Stimulated activated CD4-positive, alpha-beta T cell treated with anti-CD3 and anti-CD28 coated beads, TNF-alpha, amount 100 ng/mL, for 48 hours (primary cell): ENCODE measurements at places on chromosomes 5 and 9.

DNA sequence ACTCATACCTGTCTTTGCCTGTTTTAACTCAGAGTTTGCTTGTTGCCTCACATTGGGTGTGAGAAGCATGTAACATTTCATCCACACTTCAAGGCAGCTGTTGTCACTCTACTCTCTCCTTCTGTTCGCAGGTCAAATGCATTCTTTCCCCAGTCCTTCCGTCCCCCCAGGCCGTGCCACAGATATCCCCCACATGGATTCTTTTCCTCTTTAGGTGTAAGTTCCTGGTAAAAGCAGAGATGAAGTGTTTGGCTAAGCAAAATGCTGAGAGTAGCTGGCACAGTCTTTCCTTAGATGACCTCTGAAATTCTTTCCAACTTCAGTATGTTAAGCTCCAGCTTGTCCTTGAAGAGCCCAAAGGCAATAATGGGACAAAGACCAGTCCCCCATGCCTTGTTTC is 328.2 kb downstream of the SLIT3 start:
- DNase-seq: no peak

- no peak for DNase-seq
These were observed 538.9 kb downstream of the BNC2 start for GRCh38 chr9:16331527-16331926.

DNA sequence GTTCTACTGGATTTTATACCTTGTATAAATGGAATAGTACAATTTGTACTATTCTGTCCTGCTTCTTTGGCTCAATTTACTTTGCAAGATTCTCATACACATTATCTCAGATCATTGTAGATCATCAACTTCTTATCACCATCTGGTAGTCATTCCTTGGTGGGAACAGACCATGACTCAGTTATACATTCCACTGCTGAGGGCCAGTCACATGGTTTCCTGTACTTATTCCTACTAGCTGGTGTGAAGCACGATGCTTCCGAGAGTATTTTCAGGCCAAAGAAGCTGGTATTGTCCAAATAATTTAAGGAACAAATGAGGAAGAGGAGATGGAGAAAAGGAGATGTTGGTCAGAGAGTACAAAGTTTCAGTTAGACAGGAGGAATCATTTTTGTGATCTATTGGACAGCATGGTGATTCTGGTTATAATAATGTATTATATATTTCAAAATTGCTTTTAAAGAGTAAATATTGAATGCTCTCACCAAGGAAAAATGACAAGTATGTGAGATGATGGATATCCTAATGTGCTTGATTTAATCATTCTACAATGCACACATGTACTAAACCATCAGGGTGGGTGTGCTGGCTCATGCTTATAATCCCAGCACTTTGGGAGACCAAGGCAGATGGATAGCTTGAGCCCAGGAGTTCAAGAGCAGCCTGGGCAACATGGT is 124.1 kb downstream of the SYK start:
- no peak for DNase-seq

DNA sequence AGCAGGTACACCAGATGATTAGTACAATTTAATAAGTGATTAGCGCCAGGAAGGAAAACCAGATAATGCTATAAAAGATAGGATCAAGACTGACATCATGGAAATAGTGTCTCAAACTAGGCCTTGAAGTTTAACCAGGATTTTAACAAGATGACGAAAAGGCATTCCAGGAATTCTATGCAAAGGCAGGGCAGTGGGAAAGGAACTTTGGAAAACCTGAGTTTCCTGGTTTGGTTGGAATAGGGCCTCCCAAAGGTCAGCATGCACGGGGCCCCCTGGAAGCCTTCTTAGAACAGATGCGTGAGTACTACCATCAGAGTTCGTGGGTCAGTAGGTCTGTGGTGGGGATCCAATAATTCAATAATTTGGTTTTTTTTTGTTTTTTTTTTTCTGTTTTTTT is 935.2 kb upstream of the DMAC1 start:
- no peak for DNase-seq

GRCh38 chr9:125534971-125535701 is 171.9 kb downstream of the MAPKAP1 start:
- no peak for DNase-seq

DNA sequence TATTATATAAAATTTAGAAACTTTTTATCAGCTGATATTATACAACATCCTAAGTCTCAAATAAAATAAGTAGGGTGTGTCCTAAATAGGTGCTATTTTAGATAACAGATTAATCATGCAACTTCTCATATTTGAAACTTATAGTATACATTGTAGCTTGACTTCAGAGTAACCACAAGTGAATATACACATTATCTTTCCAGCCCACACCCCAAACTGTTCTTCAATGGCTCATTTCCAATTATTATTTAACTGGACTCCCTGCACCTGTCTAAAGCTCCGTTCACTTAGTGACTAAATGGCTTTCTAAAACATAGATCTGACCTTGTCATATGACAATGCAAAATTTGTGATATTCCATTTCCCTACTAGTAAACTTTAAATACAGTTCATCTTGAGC is 490.9 kb upstream of the RGMB start:
- no peak for DNase-seq

GRCh38 chr5:88839238-88839637 is 43.7 kb downstream of the MEF2C start:
- no peak for DNase-seq

GRCh38 chr5:116378777-116379121 is 195.9 kb downstream of the SEMA6A start:
- DNase-seq: no peak

- DNase-seq: no peak
These were observed 45.9 kb downstream of the PDE8B start for GRCh38 chr5:77256406-77256805.

GRCh38 chr9:33142535-33142934 is 24.6 kb downstream of the B4GALT1 start:
- DNase-seq: no peak

DNA sequence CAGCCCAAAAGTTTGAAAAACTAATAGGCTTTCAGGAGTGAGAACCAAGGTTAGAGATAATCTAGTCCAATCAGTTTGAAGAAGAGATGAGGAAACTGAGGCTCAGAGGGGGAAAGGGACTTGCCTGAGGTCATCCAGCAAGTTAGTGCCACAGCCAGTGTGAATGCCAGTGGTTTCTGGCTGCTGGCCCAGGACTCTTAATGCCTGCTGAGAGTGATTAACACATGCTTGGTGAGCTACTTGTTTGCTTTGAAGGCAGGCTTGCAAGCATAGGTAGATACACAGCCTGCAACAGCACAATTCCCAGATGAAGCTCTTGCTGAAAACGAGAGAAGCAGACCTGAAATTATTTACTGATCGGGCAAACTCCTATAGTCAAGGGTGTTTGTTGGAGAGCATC is 591.6 kb upstream of the SGCD start:
- no peak for DNase-seq

GRCh38 chr9:25964239-25964638 is 286.0 kb upstream of the TUSC1 start:
- DNase-seq: no peak

- no peak for DNase-seq
These were observed 8.0 kb downstream of the LRRC26 start for GRCh38 chr9:137161558-137162486.

DNA sequence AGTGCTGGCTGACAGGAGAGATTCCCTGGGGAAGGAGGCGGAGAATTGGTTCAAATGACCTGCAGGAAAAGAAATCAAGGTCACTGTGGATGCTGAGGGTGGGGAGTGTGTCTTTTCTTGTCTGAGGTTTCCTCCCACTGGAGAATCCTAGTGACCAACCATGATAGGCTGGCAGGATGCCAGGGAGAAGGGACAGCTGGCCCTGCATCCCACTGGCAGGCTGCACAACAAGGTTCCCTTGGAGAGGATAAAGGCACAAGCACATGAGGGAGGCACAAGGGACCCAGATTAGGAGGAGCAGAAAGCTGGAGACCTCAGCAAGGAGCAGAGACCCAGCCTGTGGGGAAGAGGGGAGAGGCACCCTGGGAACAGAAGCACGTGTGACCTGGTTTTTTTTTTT is 11.4 kb upstream of the ZDHHC12 start:
- DNase-seq: no peak

DNA sequence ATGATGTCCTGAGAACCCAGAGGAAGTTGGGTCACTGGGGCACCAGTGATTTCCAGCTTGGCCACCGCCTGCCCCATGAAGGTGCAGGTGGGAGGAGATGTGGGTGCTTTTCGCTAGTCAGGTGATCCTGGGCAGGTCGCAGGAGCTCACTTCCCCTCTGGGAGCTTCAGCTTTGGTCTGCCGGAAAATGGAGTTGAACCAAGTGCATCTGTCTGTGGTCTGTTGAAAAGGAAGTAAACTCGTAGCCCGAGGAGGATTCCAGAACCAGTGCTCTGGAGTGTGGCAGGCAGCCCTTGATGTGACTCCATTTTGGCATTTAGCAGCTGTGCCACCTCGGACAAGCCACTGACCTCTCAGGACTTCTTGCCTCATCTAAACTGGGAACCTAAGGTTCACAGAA is 81.8 kb upstream of the HRH2 start:
- DNase-seq: no peak

DNA sequence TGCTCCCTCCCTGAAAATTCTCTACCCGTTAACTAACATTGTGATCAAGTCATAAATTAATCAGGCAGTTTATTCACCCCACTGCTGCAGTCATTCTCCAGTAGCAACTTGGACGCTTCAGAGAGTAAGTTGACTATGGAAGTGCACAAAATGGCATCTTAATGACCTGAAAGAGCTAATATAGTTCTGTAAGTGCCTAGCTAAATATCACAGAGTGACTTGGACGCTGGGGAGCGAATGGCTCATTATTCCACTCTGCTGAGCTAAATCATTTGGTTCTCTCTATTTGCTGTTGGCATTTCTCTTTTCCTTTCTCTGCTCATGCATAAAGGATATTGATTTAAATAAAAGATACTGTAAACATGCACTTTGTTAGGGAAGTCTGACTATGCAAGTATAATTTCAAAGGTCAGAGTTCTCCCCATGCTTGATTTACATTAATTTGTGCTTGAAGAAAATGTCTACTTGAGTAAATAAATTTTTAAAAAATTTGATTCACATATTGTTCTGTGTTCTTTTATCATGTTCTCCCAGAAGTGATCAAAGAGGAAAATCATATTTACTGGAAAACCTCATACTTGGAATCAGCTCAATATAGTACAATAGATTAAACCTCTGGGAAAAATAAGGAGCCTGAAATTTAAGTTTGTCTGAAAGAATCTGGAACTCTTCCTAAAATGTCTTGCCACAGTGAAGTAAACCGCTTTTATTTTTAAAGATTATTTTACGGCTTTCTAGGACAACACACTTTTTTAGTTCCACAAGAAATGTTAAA is 169.5 kb upstream of the HAPLN1 start:
- DNase-seq: no peak
